ENCODE measurements at places on chromosomes 1 and 21. TPM values are rescaled to one million over a fixed set of nuclear protein-coding genes. Genes with fewer than 3 reads are reported as not detected.

DNA sequence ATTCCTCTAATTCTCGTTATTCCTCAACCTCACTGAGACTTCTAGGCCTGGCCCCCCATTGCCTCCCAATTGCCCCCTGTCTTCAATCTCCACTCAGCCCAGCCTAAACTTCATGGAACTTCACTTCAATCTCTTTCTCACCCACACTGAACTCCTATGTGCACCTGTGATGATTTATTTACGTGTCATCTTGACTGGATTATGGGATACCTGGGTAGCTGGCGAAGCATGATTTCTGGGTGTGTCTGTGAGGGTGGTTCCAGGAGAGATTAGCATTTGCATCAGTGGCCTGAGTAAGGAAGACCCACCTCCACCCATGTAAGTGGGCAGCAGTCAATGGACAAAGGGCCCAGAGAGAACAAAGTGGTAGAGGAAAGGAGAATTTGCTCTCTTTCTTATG, 587.0 kb downstream of the NPHP4 start:
- peaks cover 3% of the 10 kb centered on the region for H3K36me3 ChIP-seq
- H3K4me3 ChIP-seq, result no peak overlapping the region
- no peak overlapping the region for H3K27ac ChIP-seq
- no peak for DNase-seq
- no peaks in the 10 kb centered on the region for H3K27me3 ChIP-seq
- no peaks in the 10 kb centered on the region for H3K4me1 ChIP-seq

DNA sequence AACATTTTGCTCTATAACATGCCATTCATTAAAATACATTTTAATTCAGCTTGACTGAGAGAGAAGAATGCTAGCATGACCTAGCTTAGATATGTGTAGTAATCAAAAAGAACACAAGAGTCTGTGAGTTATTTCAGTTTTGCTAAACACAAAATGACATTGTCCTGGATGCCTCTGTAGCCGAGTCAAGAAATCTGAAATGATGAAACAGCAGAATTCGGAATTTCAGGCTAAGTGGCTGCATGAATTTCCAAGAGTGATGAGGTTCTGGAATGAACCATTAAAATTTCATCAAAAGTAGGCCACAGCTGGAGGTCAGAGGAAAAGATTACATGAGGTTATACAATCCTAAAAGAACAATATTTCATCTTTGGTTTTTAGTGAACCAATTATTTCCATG, 79.1 kb upstream of the CXADR start:
- no peak overlapping the region for H3K27ac ChIP-seq
- H3K36me3 ChIP-seq, result no peaks in the 10 kb centered on the region
- DNase-seq, result no peak
- H3K4me3 ChIP-seq, result no peak overlapping the region
- H3K4me1 ChIP-seq, result no peaks in the 10 kb centered on the region
- H3K27me3 ChIP-seq, result peaks cover 2% of the 10 kb centered on the region

GRCh38 chr1:22818061-22818770, 107.6 kb downstream of the EPHB2 start:
- no peak overlapping the region for H3K4me3 ChIP-seq
- no peaks in the 10 kb centered on the region for H3K36me3 ChIP-seq
- DNase-seq, result no peak
- H3K27me3 ChIP-seq, result no peaks in the 10 kb centered on the region
- no peak overlapping the region for H3K27ac ChIP-seq

- H3K4me3 ChIP-seq, result no peak overlapping the region
- no peak overlapping the region for H3K27ac ChIP-seq
Measured at GRCh38 chr1:25747046-25747719, 52.8 kb upstream of the SELENON start.

- H3K27ac ChIP-seq, result peak overlapping the region; percentile 100
- H3K36me3 ChIP-seq, result peaks cover 17% of the 10 kb centered on the region
- peaks cover 61% of the 10 kb centered on the region for H3K4me1 ChIP-seq
- no peaks in the 10 kb centered on the region for H3K27me3 ChIP-seq
Measured at GRCh38 chr1:114756009-114756892, 1.5 kb downstream of the CSDE1 start.

GRCh38 chr1:109193653-109194590, 19.8 kb upstream of the SARS1 start:
- H3K27me3 ChIP-seq, result no peaks in the 10 kb centered on the region
- H3K4me1 ChIP-seq, result peaks cover 6% of the 10 kb centered on the region
- DNase-seq, result peak; percentile 73

DNA sequence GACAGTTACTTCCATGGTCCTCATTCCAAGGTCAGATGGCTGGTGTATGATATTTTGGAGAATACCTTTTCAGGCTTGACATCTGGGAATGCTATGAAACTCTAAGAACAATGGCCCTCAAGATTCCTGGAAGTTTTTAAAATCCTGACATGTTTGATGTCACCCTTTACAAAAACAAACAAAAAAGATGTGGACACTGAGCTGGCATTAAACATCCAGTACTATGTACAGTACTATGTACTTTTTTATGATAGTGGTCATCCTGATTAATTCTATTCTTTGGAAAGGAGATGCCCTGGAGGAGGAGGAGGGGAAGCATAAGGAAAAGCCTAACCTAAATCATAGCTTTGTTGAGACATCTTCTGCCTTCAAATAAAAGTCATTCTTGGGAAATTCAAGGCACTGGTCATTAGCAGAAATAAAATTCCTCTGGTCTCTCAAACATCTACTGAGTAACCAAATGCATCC, 235.4 kb downstream of the HMCN1 start:
- H3K4me1 ChIP-seq, result no peaks in the 10 kb centered on the region
- H3K36me3 ChIP-seq, result no peaks in the 10 kb centered on the region
- no peak overlapping the region for H3K27ac ChIP-seq
- no peak overlapping the region for H3K4me3 ChIP-seq

DNA sequence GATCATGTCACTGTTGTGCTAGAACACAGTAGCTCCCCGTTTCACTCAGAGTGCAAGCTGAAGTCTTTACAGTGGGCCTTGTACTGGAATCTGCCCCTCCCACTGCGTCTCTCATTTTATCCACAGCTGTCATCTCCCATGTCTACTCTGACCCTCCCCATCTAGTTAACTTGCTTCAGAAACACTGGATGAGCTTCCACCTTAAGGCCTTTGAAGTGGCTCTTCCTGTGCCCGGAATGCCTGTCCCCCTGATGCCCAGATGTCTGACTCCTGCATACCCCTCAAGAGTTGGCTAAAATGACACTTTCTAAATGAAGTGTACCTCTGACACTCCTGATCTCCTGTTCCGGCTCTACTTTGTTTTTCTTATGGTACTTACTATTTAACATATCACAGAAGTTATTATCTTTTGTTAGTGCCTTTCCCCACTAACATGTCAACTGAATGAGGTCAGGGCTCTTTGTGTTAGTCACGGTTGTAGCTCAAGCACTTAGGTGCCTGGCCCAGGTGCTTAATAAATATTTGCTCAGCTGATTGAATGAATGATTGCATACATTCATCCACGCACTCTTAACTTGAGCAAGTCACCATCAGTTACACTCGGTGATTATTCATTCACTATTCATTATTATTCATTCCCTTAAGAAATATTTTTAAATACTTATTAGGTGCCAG, 13.3 kb downstream of the ARV1 start:
- no peak overlapping the region for H3K27ac ChIP-seq
- H3K36me3 ChIP-seq, result peaks cover 33% of the 10 kb centered on the region
- H3K4me3 ChIP-seq, result no peak overlapping the region
- H3K27me3 ChIP-seq, result no peaks in the 10 kb centered on the region
- DNase-seq, result no peak
- H3K4me1 ChIP-seq, result no peaks in the 10 kb centered on the region

DNA sequence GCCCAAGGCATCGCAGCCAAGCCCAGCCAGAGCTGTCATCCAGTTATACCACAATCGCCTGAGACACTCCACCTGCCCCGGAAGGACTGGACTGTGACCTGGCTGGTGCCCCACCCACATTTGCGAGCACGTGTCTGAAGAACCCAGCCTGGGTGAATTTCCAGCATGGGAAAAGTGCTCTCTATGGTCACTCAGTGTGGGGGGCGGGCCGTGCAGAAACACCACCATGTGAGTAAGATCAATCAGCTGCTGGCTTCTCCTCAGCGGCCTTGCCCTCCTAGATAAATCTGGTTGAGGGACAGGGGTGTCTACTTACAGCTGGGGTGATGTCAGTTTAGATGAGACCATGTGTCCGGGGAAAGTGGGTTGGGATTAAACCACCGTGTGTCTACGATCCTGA, 44.8 kb downstream of the URB1 start:
- H3K4me3 ChIP-seq, result no peak overlapping the region
- DNase-seq, result no peak
- H3K36me3 ChIP-seq, result peaks cover 78% of the 10 kb centered on the region
- H3K4me1 ChIP-seq, result no peaks in the 10 kb centered on the region

DNA sequence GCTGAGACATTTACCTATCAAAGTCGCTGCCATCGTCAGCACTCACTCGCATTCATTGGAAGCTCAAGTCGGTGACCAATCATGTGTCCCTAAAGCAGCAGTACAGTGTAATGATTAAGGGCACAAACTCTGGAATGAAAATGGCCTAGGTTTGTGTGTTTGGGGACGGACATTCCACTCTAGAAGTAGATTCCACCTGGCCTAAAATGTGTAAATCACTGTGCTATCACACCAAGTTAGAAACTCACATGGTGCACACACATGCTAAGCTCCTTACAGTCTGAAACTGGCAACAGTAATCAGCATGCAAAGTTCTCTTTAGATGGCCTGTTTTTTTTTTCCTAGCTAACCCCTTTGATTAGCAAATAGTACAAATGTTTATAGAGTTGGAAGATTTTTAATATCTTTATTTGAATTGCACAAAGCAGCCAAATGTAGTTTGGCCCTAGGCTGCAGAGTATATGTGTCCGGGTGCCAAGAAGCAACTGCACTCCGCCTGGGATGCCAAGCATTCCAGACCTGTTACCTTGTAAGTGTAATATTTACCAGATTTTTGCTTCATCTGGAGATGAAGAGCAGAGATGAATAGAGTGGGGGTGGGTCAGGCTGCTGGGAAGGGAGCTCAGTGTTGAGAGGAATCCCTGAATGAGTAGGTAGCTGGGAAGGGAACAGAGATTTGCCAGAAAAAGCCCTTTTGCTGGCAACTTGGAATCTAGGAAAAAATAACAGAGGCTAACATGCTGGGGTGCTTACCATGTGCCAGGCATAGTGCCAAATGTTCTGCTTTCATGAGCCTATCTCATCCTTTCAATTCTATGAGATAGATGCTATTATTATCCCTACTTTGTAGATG, 35.2 kb downstream of the TGFB2 start:
- DNase-seq, result no peak
- H3K4me1 ChIP-seq, result peaks cover 12% of the 10 kb centered on the region
- no peaks in the 10 kb centered on the region for H3K36me3 ChIP-seq
- H3K27me3 ChIP-seq, result peaks cover 51% of the 10 kb centered on the region
- no peak overlapping the region for H3K4me3 ChIP-seq

DNA sequence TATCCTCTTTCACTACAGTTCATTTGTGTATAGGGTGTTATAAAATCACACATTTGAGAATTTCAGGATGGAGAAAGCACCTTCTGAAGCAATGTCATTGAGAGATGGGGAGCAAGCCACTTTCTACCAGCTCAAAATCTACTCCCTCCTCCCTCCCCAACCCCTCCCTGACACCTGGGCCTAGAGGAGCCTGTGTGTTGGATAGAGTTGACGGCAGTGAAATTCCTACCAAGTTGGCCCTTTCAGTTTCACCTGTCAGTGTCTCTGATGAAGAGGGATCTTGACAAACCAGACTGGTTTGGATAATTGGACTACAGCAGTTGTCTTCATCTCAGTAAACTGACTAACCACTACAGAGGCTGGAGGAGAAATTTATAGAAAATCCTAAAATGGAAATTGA, 125.0 kb upstream of the HOOK1 start:
- H3K27me3 ChIP-seq, result no peaks in the 10 kb centered on the region
- no peak overlapping the region for H3K27ac ChIP-seq
- H3K4me1 ChIP-seq, result no peaks in the 10 kb centered on the region
- no peak overlapping the region for H3K4me3 ChIP-seq
- no peak for DNase-seq

GRCh38 chr1:147773215-147773715, 12.9 kb upstream of the GJA5 start:
- H3K27ac ChIP-seq, result no peak overlapping the region
- DNase-seq, result no peak
- no peak overlapping the region for H3K4me3 ChIP-seq
- peaks cover 19% of the 10 kb centered on the region for H3K27me3 ChIP-seq

DNA sequence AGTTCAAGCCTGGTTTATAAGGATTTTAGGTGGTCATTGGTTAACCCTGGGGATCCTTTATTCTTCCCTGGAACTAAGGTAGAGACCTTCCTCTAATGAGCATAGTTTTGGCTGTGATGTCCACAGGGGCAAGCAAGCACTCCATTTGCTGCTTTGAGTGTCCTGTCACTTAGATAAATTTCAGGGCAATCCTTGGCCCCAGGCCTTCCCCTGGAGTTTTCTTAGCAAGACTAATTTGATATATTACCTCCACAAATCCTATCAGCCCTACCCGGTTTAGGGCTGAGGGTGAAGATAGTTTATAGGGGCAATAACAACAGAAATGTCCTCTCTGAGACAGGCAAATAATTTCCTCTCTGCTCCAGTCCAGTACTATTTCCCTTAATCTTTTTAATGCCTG, 166.6 kb downstream of the CYYR1 start:
- no peak overlapping the region for H3K27ac ChIP-seq
- DNase-seq, result no peak
- H3K4me3 ChIP-seq, result no peak overlapping the region

The PHTF1 gene
- 12.9 TPM for total RNA-seq

The SLFNL1 gene
- total RNA-seq, result 0.07 TPM

The C1orf115 gene
- 0.73 TPM for total RNA-seq

The LCE1C gene
- not detected for total RNA-seq

The ERICH3 gene
- not detected for total RNA-seq

The KRTAP13-2 gene
- total RNA-seq, result not detected

The ANGPTL3 gene
- not detected for total RNA-seq

The DYNLT5 gene
- total RNA-seq, result not detected

The TTC39A gene
- total RNA-seq, result not detected

The PTGER3 gene
- total RNA-seq, result not detected
